ENCODE measurements at places on chromosomes 16 and 17. TPM values are rescaled to one million over a fixed set of nuclear protein-coding genes. Genes with fewer than 3 reads are reported as not detected.
A peak's percentile ranks its signal among the peaks of the same experiment; 100 is the strongest.

DNA sequence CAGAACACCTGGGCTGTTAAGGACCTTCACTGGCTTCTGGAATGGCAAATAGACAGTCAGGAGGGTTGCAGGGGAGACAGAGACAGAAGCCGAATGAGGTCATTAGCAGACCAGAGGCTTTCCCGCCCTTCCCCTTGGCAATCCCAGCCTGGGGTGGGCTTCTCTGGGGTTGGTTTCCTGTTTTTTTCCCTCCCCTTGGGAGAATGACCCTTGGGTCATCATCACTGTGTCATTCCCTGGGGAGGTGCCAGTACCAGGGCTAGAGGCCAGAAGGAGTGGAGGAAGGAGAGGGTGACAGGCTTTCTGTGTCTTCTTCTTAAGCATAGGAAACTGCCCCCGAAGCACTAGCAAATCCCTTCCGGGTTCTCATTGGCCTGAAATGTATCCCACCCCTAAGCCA, 42.9 kb upstream of the IL21R start:
- DNase-seq = no peak

GRCh38 chr16:31006589-31006988, 3.8 kb downstream of the STX1B start:
- no peak for DNase-seq

DNA sequence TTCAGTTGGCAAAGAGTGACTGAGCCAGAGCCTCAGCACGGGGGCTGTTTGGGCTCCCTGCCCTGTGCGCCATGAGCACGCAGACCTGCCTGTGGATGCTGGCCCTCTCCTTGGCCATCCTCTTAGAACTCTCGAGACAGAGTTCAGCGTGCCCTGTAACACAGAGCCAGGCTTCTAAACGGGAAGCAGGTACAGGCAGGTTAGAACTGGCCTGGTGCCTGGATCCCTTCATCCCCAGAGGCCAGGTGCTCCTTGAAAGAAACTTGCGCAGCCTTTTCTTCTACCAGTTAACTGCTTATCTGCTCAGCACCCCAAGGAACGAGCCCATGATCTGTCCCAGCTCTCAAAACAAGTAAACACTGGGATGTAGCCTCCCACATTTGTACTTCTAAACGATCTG, 6.9 kb downstream of the CCNF start:
- DNase-seq = no peak

DNA sequence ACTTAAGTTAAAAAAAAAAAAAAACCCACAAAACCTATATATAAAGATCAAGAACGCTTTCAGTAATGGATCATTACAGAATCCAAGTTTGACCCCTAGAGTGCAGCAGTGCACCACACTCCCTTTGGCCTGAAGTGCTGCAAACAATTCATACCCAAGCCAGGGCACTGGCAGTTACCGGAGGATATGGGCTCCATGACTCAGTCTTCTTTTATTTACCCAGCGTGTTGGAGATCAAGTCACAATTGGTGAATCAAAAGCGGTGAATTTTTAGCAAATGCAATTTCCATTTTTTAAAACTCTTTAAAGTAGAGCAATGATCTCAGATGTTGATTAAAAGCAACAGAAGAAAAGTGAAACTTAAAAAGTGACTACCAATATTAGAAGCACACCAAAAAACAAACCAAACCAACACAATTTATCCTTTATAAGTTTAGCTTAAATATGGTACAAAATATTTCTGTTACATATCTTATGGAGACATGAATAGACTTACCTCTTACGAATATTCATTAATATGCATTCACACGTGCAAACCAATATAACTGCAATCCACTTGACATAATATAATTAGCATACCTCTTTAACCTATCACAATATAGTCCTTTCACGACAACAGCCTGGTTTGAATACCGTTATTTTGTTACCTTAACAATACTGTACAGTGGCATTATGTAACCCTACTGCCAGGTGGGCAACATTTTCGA, 46.3 kb downstream of the ZNF652 start:
- peak; percentile 90 for DNase-seq

DNA sequence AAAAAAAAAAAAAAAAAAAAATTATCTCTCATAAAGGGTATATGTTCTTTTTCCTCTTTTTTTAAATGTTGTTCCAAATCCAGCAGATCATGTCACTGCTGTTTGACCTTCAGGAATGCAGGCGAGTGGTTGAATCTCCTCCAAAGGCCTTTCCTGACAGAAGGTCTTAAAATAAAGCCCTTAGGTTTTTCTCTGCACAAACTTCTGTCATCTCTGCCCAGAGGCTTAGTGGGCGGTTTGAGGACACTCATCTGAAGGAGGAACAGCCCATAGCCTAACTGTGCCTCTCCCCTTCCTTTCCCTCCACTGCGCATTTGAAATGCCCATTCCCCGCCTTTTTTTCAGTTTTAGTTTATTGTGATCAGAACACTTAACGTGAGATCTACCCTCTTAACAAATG, 270.2 kb downstream of the TMEM114 start:
- DNase-seq = no peak

DNA sequence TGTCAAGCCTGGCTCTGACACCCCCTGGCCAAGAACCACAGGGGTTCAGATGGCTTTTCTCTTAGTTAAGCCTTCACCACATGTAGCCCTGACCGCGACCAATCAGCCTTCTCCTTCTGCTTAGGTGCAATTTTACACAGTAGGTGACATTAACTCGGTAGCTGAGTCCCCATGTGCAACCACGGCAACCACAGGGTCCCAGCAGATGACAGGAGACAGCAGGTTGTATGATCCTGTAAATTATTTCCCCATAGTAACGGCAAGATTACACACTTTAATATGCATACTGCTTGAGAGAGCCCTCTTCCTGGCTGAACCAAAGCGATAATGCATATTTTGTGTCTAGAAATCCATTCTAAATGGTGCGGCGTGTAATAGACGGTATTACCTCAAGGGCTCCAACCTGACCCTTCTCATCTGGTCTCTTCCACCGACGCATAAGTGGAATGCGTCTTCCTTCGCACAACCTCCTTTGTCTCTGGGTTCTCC, 458.7 kb upstream of the ZFHX3 start:
- DNase-seq = no peak

Gene ZP2
- total RNA-seq = not detected

Gene GAS2L2
- total RNA-seq = not detected

Gene GPR139
- total RNA-seq = not detected

Gene TBC1D3D
- total RNA-seq = 1.1 TPM

Gene KCNJ18
- total RNA-seq = not detected
